IMR-90 (cell line): ENCODE measurements at places on chromosomes 6 and 20. TPM values are rescaled to one million over a fixed set of nuclear protein-coding genes. Genes with fewer than 3 reads are reported as not detected.
A peak's percentile ranks its signal among the peaks of the same experiment; 100 is the strongest.

GRCh38 chr20:37344506-37345338 lies 1.2 kb upstream of the SRC start:
- H3K27me3 ChIP-seq = no peaks in the 10 kb centered on the region
- H3K36me3 ChIP-seq = no peaks in the 10 kb centered on the region; the same call in 1 of the 2 replicates
- H3K4me1 ChIP-seq = peaks cover 13% of the 10 kb centered on the region

DNA sequence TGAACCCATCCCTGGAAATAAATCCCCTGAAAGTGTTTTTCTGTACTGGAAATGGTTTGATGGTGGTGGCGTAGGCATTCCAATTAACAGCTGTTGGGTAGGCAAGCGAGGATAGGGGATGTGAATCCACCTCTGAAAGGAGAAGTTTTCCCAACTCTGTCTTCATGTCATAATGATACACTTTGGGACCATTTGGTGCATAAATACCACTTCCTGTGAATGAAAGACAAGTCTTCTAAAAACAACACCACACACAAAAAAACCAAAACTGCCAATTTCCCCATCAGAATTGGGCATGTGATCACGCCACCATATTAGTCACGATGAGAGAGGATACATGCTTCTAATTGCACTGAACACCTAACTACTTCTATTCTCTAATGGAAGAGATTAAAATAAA lies 6.4 kb downstream of the VNN2 start:
- H3K36me3 ChIP-seq = no peaks in the 10 kb centered on the region
- no peak overlapping the region for H3K4me3 ChIP-seq
- peaks cover 2% of the 10 kb centered on the region; the same call in 1 of the 2 replicates for H3K27me3 ChIP-seq
- DNase-seq = no peak

The TENT5A gene
- 10.8 and 16.9 TPM in 2 replicates for total RNA-seq

DNA sequence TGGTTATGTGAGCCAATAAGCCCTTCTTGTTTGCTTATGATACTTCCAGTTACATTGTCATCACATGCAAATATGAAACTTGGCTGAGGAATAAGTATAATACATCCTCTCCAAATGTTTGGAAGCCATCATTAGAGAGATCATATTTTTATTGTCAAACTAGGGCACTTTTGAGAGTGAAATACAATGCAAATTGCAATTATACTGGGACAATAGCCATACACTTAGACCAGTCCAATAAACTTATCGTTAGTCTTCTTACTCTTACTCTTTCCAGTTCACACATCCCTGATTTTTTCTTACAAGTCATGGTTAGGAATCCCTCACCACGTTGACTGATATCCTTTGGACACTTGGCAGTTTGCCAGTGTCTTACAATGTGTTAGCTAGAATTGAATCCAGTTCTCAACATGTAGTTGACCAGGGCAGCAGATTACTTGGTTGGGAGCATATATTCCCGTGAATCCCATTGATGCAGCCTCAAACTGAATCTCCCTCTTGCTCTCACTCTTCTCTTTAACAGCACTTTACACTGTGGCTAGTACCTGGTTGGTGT lies 519.7 kb upstream of the ID4 start:
- no peaks in the 10 kb centered on the region for H3K36me3 ChIP-seq
- no peaks in the 10 kb centered on the region for H3K4me1 ChIP-seq

- H3K36me3 ChIP-seq = peaks cover 10% of the 10 kb centered on the region
- H3K4me1 ChIP-seq = no peaks in the 10 kb centered on the region
- no peaks in the 10 kb centered on the region for H3K27me3 ChIP-seq
- no peak overlapping the region for H3K27ac ChIP-seq
- H3K4me3 ChIP-seq = no peak overlapping the region
These were observed 261.7 kb downstream of the UTRN start for GRCh38 chr6:144546807-144547206.

GRCh38 chr20:32358632-32358882 lies 426 bp downstream of the ASXL1 start:
- DNase-seq = no peak
- H3K36me3 ChIP-seq = no peaks in the 10 kb centered on the region; the same call in 1 of the 2 replicates
- H3K27ac ChIP-seq = peak overlapping the region; percentile 53
- peak overlapping the region; percentile 92 for H3K4me3 ChIP-seq
- H3K4me1 ChIP-seq = peaks cover 5% of the 10 kb centered on the region

The COL9A3 gene
- total RNA-seq = 0.28 and 0.36 TPM in 2 replicates

DNA sequence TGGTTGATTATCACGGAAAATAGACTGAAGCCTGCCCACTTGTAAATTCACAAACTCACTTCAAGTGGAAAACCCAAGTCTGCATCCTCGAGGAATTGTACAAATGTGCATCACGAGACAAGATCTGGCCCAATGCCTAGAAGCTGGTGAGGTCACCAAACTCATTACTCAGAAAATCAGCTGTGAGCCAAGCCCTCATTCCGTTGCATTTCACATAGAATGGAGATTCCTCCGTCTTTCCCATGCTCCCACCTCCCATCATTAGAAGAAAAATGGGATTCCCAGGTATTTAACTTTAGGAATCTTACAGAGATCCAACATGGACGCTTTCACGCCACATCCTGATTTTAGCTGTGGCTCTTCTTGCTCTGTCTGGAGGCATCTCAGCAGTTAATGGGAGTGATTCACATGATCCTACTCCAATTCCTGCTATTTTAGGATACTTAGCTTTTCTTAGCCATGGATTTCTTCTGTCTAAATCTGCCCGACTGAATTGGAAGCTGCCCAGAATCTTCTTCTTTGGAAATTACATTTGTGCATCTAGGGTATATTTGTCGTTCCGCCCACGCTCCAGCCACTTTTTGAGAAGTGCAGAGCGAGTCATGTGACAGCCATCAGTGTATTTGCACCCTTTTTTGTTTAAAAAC lies 68.7 kb upstream of the STMND1 start:
- H3K27me3 ChIP-seq = no peaks in the 10 kb centered on the region
- peak; percentile 95 for DNase-seq
- peak overlapping the region; percentile 43; the same call in 1 of the 2 replicates for H3K27ac ChIP-seq
- no peaks in the 10 kb centered on the region for H3K36me3 ChIP-seq

GRCh38 chr20:64080813-64081623 lies 1.1 kb downstream of the OPRL1 start:
- peaks cover 34% of the 10 kb centered on the region for H3K27me3 ChIP-seq
- no peak for DNase-seq
- peaks cover 17% of the 10 kb centered on the region for H3K4me1 ChIP-seq

The PTCRA gene
- not detected in 2 replicates for total RNA-seq

GRCh38 chr20:23080521-23080920 lies 5.6 kb downstream of the CD93 start:
- H3K4me3 ChIP-seq = no peak overlapping the region
- H3K27me3 ChIP-seq = peaks cover 41% of the 10 kb centered on the region
- DNase-seq = no peak
- H3K4me1 ChIP-seq = no peaks in the 10 kb centered on the region
- no peak overlapping the region for H3K27ac ChIP-seq
- H3K36me3 ChIP-seq = no peaks in the 10 kb centered on the region

DNA sequence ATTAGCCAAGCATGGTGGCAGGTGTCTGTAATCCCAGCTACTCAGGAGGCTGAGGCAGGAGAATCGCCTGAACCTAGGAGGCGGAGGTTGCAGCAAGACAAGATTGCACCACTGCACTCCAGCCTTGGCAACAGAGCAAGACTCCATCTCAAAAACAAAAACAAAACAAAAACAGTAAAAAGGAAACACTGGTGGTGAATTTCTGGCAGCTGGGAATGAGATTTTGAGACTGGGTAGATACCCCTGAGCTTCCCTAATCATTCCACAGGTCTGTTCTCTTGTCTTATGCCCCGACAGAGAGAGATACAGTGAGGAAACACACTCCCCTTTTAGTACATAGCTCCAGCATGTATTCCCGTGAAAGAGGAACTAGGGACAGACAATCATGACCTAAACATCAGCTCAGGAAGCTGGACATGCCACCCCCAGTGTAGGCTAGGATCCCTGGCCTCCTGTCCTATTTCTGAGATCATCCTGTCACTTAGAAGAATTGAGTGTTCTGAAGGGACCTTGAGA lies 9.6 kb downstream of the MAN1A1 start:
- 0 out of 2 replicates have a peak, but pooled peaks cover 3% of the 10 kb centered on the region for H3K36me3 ChIP-seq
- H3K27ac ChIP-seq = no peak overlapping the region
- DNase-seq = no peak
- H3K4me3 ChIP-seq = no peak overlapping the region

GRCh38 chr6:79895382-79896074 lies 51.8 kb downstream of the ELOVL4 start:
- no peak for DNase-seq
- no peaks in the 10 kb centered on the region for H3K36me3 ChIP-seq
- no peak overlapping the region for H3K27ac ChIP-seq

The RAET1L gene
- total RNA-seq = not detected in 2 replicates

DNA sequence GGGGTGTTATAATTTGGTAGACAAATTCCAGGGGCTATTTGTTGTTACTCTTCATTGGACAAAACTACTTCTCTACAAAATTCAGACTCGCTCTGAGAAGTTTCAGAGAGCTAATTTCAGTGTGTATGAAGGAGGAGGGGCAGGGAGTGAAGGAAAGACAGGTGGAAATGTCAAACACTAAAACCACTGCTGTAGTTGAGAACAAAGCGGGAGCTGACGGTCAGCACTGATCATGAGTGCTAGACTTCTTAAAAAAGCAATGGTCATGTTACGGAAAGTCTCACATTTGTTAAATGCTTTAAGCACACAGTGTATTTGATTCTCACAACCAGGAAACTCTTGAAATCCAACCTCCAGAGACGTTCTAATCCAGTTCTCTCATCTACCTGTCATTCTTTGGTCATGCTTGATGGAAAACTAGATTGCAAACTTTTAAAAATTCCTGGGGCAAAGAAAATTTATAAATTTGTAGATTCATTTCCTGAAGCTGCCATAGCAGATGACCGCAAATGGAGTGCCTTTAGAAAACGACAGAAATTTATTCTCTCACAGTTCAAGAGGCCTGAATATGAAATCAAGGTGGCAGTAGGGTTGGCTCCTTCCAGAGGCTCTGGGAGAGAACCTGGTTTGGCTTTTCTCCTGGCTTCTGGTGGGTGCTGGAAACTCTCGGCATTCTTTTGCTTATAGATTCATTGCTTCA lies 100.7 kb upstream of the CARMIL1 start:
- no peaks in the 10 kb centered on the region for H3K36me3 ChIP-seq
- H3K27ac ChIP-seq = peak overlapping the region; percentile 77; the same call in 1 of the 2 replicates
- no peak for DNase-seq
- H3K4me1 ChIP-seq = peaks cover 15% of the 10 kb centered on the region

DNA sequence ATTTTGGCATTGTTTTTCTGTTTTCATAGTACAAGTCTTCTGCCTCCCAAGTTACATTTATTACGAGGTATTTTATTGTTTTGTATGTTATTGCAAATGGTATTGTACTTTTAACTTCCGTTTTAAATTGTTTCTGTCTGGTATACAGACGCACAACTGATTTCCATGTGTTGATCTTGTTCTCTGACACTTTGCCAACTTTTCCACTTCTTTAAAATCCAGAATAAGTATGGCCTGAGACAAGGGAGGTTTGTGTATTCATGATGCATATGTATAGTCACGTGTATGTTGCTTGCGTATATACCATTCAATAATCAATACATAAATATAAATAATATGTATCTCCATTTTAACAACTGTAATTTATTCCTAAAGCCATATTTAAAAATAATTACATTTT lies 41.2 kb downstream of the THBS2 start:
- H3K4me3 ChIP-seq = no peak overlapping the region
- no peak for DNase-seq
- peaks cover 3% of the 10 kb centered on the region; the same call in 1 of the 2 replicates for H3K36me3 ChIP-seq
- no peaks in the 10 kb centered on the region for H3K27me3 ChIP-seq

GRCh38 chr6:163457637-163458561 lies 43.4 kb downstream of the QKI start:
- peak overlapping the region; percentile 55; the same call in 1 of the 2 replicates for H3K27ac ChIP-seq
- DNase-seq = peak; percentile 95
- peaks cover 15% of the 10 kb centered on the region for H3K4me1 ChIP-seq
- H3K4me3 ChIP-seq = no peak overlapping the region
